Activated CD4-positive, alpha-beta T cell treated with anti-CD3 and anti-CD28 coated beads, Interleukin-2, amount 10 ng/mL, durations not matched to agents 24 days and 14 days (primary cell): ENCODE measurements at places on chromosomes 1 and 21. TPM values are rescaled to one million over a fixed set of nuclear protein-coding genes. Genes with fewer than 3 reads are reported as not detected.

DNA sequence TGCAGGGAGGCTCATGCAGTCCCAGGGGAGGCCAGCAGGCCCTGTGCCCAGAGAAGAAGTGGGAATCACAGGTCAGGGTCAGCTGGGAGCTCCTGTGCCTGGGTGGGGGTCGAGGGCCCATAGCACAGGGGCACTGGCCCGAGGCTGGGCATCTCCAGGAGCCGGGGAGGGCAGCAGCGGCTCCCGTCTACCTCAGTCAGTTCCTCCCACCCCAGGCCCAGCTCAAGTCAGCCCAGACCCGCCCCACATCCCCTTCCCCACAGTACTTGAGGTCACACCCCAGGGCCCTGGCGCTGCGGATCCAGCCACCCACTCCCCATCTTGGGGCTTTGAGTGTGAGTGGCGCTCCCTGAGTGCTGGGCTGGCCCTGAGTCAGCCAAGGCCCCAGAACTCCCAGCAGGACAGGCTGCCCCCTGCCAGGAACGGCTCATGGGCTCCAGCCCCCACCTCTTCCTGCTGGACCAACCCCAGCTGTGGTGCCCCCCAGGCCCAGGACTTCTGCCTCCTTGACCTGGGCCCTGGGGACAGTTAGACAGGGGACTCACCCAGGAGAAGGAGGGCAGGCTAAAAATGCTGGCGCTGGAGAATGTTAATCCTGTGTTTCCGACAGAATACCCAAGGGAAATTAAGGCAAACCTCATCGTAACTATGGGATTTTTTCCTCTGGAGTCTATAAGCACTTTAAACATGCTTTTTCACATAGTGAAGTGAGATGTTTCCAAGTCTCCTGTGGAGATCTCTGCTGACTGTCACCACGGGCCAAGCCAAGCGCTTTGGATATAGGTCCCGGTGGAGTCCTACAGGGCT lies 68.8 kb upstream of the COL6A1 start:
- no peak for DNase-seq

GRCh38 chr1:111471012-111471411 lies 2.8 kb upstream of the C1orf162 start:
- peak; percentile 87 for DNase-seq

DNA sequence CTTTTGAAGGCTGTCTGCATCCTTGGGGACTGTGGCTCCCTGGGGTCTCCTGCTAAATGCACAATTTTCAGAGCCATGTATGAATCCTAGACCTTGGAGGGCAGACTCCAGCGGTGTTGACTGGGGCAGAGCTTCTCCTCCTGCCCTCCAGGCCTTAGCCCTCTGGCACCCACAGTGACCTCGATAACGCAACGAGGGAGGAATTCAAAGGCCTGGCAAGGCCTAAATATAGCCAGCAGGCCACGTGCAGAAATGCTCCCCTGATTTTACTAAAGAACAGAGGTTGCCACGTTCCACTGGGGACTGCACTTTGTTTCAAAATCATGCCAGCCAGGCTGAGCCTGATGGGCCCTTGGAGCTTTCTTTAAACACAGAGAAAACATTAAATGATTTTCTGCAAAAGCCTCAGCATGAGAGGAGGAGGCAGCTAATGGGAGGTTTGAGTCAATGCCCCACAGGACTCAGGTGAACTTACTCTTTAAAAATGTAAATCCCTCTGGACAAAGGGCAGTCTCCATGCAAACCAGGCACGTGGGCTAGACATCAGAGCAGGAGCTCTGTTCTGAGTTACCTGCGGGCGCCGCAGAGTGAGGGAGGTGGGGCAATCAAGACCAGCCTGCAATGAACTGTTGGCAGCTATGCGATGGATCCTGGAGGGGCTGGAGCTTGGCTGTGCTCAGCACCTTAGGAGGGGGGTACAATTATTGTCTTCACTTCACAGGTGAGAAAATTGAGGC lies 28.0 kb downstream of the GRIK3 start:
- DNase-seq: no peak

- no peak for DNase-seq
Measured at GRCh38 chr21:28431022-28431421, 561.7 kb downstream of the LTN1 start.

The PTPRU gene
- total RNA-seq: 0.47 and 0.95 TPM in 2 replicates

DNA sequence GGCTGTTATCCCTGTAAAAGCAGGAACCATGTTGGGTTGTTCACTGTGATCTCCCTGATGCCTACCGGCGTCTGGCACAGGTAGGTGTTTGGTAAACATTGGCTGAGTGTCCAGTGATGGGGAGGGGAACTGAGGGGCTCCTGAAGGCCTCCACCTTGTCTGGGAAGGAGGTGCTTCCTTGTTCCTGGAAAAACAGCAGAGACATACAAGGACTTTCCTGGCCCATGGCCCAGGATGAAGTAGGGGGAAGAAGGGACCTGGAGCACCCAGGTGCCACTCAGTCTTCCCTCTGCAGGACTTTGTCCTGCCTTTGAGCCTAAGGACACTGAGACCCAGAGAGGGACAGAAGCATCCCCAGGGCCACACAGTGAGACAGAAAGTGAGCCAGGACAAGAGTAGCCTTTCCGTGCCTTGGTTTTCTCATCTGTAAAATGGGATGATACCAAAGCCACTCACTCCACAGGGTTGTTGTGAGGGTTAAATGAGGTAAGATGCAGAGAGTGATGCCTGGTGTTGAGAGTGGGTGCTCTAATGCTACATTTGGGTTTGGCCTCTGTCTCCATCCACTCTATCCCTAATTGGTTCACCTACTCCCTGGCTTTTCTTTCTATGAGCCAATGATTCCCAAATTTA lies 6.1 kb upstream of the HEYL start:
- no peak for DNase-seq

- DNase-seq: no peak
Measured at GRCh38 chr1:38133756-38134155, 87.2 kb upstream of the POU3F1 start.

The PDZK1IP1 gene
- not detected in 2 replicates for total RNA-seq
